T-helper 17 cell (primary cell): ENCODE measurements at places on chromosomes 6 and 20.
A peak's percentile ranks its signal among the peaks of the same experiment; 100 is the strongest.

GRCh38 chr6:159688266-159688905 lies 4.7 kb downstream of the SOD2 start:
- no peak for DNase-seq

DNA sequence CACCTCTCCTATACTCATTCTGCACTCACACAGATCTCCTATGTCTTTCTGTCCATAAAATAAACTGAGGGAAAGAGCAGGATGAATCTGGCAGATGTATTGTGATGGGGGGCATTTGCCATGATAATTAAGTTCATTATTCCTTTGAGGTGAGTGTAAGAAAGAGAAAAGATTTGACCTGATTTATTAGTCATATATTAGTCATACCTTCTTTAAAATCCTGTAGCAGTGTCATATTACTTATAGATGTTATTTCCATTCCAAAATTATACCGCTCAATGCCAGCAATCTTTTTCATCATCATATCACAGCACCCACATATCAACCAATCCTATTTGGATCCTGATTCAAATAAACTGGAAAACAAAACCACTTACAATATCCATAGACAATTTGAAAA lies 733.3 kb upstream of the SLC35B3 start:
- no peak for DNase-seq

GRCh38 chr6:38213251-38213658 lies 393.7 kb downstream of the ZFAND3 start:
- no peak for DNase-seq

GRCh38 chr6:102075539-102075938 lies 682.0 kb downstream of the GRIK2 start:
- no peak for DNase-seq

- DNase-seq = no peak
These were observed 14.0 kb downstream of the DCBLD1 start for GRCh38 chr6:117496383-117496990.

GRCh38 chr6:84013931-84014330 lies 19.6 kb upstream of the MRAP2 start:
- no peak for DNase-seq

DNA sequence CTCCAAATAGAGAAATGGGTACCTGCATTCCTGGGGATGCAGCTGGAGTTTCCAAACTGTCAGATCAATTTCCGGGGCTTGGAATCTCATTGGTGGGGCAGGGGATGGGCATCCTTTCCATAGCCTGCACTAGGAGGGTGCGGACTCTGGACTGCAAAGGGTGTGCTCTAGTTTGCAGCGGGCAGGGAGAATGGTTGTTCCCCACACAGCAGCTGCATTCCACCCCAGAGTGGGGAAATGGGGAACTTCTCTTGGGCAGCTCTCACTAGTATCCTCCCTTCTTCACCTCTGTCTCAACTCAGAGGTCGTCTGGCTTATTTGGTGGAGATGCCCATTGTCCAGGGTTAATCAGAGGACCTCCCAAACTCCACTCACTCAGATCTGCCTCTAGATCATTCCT lies 34.5 kb upstream of the CDKN1A start:
- no peak for DNase-seq

GRCh38 chr6:140571145-140571544 lies 1196.7 kb upstream of the CITED2 start:
- no peak for DNase-seq

DNA sequence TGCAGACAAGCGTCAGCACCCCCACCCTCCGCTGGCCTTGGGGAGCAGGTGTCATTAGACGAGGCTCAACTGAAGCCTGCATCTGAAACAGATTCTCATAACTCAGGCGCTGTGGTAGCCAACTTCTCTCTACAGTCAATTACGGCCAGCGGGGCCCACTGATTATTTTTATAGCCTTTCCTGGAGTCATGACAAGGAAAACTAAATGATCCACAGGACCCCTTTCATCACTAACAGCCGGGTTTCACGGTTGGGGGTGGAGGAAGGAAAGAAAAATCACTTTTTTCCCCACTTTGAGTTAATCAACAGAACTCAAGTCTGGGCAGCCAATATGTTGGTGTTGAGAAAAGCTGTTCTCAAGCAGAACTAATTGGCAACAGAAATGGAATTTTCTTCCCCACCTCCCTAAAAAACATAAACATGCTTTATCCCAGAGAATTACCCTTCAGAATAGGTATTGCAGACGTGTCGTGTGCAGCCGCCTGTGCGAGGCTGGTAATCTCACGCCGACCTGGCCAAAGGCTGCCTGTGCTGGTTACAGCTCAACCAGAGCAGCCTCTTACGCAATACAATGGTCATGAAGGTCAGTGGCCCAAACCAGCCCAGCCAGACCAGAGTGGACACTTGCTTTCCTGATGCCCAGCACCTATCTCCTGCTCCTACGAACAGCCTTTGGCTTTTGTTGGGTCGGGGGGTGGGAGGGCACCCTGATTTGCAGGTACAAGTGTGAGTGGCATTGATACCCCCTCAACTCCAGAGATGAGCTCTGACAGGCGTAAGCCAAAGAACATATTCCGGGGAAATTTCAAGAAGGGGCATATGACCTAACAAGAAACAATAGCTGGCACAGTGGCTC lies 11.0 kb downstream of the RIPOR3 start:
- no peak for DNase-seq

- no peak for DNase-seq
These were observed 43.6 kb upstream of the PHACTR3 start for GRCh38 chr20:59560588-59561227.

DNA sequence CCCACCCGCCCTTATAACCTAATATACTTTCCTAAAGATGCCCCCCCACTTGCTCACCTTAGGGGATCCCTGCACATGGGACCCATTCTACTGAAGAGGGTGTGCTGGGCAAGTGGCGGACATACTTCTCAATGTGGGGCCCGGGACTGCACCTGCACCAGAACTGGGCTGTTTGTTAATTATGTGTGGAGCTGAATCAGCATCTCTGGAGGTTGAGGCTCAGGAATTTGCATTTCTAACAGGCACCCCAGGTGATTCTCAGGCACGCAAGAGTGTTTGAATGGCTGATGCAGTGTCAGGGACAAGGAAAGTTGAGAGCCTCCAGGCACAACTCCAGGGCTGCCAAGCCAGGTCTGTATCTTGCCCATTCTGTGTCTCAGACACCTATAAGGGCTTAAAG lies 8.9 kb upstream of the PTPRT start:
- DNase-seq = no peak

DNA sequence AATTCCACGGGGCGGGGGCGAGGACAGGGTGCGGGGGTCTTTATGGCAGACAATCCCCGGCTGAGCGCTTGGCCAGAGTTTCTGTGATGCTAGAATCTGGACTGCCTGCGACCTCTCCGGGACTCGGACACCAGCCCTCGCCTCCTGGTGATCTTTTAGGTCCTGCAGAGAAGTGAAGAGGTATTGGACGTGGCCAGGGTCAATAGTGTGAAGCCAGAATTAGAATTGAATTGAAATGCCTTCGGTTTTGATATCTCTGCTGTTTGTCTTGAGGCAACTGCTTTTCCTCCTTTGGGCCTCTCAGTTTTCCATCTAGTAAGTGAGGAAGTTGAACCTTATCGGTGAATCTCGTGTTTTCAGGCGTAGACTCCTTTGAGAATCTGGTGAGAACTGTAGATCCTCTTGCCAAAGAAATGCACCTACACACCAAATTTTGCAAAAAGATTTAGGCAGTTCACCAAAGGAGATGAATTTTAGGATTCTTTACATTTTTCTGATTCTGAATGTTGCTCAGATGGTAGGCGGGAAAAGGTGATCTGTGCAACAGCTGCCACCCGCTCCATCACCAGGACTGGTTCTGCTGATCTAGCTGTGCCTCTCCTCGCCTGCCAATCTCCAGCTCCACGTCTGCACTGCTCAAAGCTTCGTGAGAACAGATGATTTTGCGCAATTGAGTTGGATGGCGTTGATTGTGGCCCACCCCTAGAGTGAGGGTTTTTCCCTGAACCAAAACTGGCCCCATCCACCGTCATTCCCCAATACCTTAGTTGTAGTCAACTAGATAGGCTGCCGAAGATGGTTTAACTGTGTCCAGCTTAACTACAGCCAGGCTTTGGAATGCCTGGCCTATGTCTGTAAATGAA lies 837 bp upstream of the OSER1 start:
- DNase-seq = no peak

GRCh38 chr6:13579911-13580310 lies 5.5 kb downstream of the SIRT5 start:
- no peak for DNase-seq

- no peak for DNase-seq
These were observed 164.3 kb upstream of the RREB1 start for GRCh38 chr6:6943421-6943820.

- no peak for DNase-seq
These were observed 169.3 kb downstream of the ARID1B start for GRCh38 chr6:156946370-156946936.

DNA sequence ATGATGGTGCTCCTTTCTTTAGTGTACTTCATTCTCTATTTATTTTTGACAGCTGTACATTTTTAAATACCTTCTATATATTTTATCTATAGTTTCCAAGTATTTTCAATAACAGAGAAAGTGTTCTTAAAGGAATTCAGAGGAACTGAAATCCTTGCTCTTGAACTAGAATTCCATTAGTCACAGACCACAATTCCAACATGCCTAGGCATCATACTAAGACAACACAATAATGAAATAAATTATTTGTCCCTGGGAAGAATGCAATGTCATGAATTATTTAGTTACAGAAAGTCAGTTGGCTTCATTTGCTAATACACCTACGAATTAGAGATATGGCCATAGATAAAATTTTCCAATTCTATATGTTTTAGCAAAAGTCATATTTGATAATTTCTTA lies 671.2 kb downstream of the EPHA7 start:
- DNase-seq = no peak

DNA sequence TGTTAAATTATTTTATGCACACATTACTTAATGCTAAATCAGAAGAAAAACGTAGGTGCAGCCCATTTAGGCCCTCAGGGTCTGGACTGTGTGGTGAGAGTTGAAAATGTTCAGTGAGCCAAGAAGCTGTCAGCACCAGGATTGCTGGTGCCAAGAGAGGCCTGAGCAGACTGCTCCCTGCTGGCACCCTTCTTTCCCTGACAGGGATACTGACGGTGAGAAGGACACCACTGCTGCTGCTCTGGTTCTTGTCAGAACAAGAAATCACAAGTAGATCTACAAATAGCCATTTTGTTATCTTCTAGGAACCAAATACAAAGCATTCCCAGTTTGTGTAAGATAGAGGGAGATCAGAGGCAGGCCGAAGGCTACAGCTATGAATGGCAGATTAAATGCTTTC lies 48.7 kb upstream of the CRISP1 start:
- no peak for DNase-seq

GRCh38 chr20:10637031-10637559 lies 36.7 kb downstream of the JAG1 start:
- DNase-seq = no peak

- no peak for DNase-seq
These were observed 183.4 kb downstream of the ALDH8A1 start for GRCh38 chr6:134766497-134766896.

- DNase-seq = peak; percentile 98
These were observed at the start of gene SYS1 for GRCh38 chr20:45362804-45363610. Gene SYS1, plus strand, starts transcription at chr20:45363156. Its CDS starts 376 bp downstream, at chr20:45363532.

- DNase-seq = no peak
These were observed 2.9 kb downstream of the STX11 start for GRCh38 chr6:144153260-144153659.

GRCh38 chr6:162090734-162091133 lies 636.8 kb downstream of the PRKN start:
- DNase-seq = no peak

DNA sequence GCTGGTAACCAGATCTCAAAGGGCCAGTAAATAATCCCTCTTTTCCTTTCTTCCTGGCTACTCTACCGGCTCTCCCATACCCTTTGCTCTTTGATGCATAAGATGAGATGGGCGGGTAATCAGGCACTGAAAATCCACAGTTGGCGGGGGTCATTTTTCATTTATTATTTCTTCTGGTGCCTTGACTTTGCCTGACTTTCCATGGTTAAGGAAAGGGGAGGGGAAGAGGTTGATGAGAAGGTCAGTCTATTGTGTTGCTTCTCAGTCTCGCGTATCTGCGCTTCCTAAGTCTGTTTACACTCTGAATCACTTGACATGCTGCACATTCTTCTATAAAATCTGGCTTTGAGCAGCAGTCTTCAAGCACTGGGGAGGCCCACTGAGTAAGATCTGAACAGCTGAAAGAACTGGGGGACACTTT lies 121.1 kb upstream of the HDGFL1 start:
- DNase-seq = no peak

GRCh38 chr6:133683606-133684005 lies 205.3 kb upstream of the TCF21 start:
- no peak for DNase-seq

- DNase-seq = no peak
These were observed 73.3 kb downstream of the SLC22A23 start for GRCh38 chr6:3383525-3383924.

- DNase-seq = no peak
These were observed 83.1 kb downstream of the MRPL14 start for GRCh38 chr6:44044154-44044539.

DNA sequence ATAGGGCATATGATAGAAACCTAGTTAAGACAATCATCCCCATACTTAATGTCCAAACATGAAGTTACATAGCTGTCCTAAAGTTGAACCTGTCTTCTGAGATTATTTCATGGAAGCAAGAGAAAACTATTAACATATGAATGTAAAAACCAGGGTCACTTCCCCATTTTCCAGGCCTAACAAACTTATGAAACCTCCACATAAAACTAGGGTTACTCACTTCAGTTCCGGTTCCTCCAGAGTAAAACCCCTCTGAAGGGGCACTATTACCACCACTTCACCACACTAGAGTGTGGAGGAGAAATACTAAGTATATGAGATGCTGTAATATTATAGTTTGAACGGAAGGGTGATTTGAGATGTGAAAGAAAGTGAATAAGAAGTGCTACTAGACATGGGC lies 14.9 kb downstream of the PRKN start:
- DNase-seq = no peak

GRCh38 chr6:80639181-80639629 lies 532.7 kb downstream of the BCKDHB start:
- no peak for DNase-seq

GRCh38 chr20:46893877-46894578 lies 615 bp upstream of the EYA2 start:
- DNase-seq = no peak

DNA sequence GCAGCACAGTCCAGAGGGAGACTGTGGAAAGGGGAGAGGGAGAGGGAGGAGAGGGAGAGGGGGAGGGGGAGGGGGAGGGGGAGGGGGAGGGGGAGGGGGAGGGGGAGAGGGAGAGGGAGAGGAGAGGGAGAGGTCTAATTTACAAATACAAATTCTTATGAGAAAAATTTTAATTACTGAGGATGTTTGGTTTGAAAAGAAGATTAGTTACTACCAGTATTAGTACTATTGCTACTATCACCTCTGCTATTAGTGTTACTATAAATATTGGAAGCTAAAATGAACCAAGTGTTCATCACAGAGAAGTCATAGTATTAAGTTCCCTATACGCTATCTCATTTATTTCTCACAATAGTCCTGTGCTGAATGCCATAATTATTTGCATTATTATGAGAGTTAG lies 14.3 kb upstream of the TSBP1 start:
- DNase-seq = no peak

DNA sequence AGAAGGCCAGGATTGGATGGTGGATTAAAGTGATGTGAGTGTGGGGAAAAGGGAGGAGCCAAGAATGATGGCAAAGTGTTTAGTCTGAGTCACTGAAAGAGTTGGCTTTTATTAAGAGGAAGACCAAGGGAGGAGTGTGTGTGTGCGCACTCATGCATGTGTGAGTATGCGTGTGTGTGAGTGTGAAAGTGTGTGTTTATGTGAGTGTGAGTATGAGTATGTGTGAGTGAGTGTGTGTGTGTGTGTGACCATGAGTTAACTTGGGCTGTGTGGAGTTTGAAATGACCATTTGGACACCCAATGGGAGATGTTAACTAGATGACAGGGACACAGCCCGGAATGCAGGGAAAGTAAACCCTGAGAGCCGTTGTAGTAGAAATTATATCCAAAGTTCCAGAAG lies 57.6 kb upstream of the EYA2 start:
- DNase-seq = no peak
